A549 treated with Hydrocortisone at 1 μM for 4 hours (cell line): ENCODE measurements at places on chromosomes 6 and 20. TPM values are rescaled to one million over a fixed set of nuclear protein-coding genes. Genes with fewer than 3 reads are reported as not detected.

Gene RSPO3
- total RNA-seq: 65.9 to 80.7 TPM (median 69.0 TPM) in 5 replicates

Gene COL11A2
- total RNA-seq: 0.52 to 0.93 TPM (median 0.73 TPM) in 5 replicates

Gene THEMIS
- not detected in 5 replicates for total RNA-seq

Gene GMPR
- 4.3 to 6.5 TPM (median 5.6 TPM) in 5 replicates for total RNA-seq

Gene ERGIC3
- 216 to 243 TPM (median 236 TPM) in 5 replicates for total RNA-seq

Gene BLCAP
- total RNA-seq: 46.0 to 53.0 TPM (median 49.2 TPM) in 5 replicates
